ENCODE measurements at places on chromosomes 4 and X.

DNA sequence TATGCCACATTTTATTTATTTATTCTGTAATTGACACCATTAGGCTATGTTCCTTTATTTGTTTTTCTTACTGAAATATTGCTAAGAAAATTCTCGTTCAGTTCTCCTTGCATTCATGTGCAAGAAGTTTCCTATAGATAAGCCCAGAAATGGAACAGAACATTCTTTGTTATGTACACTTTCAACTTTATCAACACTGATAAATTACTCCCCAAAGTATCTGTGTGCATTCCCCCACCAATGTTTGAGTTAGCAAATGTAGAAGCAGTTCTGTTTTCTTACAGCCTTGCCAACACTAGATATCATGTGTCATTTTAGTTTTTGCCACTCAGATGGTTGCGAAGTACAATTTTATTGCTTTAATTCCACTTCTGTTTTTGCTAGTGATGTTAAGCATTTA lies 166.4 kb upstream of the NPY2R start:
- DNase-seq: no peak

DNA sequence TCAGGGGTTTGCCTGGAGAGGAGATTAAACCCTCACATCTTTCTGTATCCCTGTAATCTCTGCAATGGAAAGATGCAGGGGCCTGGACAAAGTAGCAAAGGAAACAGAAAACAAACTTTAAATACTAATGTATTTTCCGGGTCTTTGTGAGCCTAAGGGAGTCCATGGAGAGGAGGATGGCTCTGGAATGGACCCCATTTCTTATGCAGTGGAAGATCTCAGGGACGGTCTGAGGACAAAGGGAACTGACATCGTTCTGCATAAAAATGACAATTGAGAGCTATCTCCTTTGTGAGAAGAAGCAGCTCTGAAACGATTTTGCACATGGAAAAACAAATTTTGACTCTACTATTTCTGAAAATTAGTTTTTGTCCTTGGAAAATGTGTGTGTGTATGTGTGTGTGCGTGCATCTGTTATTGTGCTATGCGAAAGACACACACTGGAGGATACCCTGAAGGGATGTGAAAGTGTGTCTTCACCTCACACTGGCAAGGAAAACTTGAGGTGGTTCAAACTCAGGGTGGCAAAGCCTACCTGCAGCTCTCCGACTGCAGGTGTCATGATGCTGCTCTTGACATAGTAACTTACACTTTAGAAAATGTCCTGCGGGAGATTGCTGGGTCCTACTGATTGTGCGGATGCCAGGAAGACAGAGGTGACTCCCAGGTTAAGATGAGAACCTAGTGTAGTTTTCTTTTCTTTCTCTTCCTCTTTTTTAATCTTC lies 126.4 kb upstream of the JADE1 start:
- no peak for DNase-seq

DNA sequence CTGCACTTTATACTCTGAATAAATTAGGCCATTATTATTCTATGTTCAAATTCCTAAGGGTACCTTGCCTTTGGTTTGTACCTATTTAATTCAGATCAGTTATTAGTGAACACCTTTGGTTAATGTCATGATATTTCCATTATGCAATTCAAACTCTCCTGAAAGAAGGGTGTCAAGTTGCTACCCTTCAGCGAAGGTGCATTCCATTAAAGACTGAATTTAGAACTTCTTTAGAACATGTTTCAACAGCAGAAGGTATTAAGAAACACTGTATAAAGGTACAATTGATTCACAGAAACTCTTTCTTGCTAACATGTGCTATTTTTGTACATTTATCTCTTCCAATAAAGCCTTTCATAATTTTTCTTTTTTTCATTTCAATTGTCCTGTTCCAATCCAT lies 1545.4 kb upstream of the PCDH10 start:
- DNase-seq: no peak

DNA sequence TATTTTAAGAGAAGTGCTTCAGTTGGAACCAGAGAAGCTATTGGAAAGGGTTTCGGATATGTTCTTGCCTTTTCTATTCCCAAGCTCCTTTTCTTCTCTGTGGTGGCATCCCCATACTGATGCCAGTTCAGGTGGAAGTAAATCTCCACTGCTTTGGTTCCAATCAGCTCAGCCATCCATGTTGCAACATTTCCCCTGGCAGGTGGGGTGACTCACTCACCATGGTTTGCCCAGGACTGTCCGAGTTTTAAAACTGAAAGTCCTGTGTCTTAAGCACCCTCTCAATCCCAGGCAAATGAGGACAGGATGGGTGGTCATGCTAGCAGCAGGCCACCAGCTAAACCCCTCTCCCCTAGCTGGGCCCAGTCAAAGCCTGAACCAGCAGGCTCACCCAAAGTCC lies 15.1 kb downstream of the RAI2 start:
- DNase-seq: no peak

GRCh38 chr4:141804836-141805235 lies 168.5 kb downstream of the IL15 start:
- DNase-seq: no peak

- DNase-seq: no peak
Measured at GRCh38 chrX:135652602-135653001, 60.8 kb upstream of the CT45A1 start.

DNA sequence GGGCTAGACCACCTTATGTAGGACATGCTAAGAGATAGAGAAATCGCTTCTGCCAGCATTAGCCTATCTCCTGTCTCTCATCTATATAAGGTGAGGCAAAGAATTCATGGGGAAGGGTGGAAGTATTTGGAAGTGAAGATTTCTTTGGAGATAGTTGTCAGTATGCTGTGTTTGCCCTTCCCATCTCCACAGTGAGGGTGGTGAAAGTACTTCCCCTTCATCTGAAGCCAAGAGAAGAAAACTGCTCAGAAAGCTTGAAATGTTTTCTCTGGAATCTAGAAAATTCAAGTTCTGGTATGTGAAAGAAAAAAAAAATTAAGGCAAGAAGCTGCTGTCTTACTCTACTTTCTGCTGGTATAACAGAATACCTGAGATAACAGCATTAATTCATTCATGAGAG lies 12.3 kb upstream of the ADH5 start:
- DNase-seq: no peak

DNA sequence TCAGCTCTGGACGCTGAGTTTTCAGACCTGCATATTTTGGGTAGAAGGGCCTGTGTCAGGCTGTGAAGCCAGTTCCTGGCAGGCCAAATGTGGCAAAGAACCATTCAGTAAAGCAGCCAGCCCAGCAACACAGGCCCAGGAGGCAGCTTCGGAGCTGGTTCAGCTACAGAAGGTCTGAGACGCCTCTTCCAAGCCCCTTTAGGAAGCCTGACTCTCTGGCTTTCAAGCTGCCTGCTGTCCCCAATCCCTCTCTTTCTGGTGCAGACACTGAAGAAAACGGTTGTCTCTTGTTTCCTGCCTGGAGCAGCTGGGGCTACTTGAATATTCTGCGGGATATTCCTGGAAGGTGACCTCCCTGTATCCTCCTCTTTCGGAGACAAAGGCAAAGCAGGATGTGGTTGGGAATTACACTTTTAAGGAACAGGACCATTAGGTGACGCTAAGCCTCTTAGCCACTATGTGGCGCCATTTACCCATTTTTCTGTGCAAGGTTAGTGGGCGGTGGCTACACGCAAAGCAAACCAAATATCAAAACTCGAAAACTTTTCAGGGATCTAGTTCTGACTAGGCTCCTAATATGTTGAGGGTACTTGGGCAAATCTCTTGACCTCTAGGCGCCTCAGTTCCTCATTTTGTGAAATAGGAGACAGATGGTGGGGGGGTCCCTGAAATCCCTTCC lies 47.2 kb upstream of the LAS1L start:
- no peak for DNase-seq

- no peak for DNase-seq
Measured at GRCh38 chr4:40212674-40213527, 16.1 kb downstream of the RHOH start.

DNA sequence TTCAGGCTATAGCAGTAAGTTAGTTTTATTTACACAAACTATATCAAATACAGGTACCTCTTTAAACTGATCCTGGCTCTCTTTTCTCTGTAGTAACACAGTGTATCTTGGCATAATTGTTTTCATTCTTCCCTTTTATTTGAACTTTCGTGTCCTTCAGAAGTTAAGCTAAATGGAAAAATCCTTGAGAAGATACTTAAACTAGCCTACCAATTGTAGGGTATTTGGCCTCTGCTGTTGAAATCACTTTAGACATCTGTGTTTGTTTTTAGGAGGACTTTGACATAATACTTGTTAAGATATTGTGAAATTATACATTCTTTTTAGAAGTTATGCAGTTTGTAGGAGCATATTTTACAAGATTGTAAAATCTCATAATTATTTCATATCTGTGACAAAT lies 90.3 kb upstream of the GK2 start:
- no peak for DNase-seq

DNA sequence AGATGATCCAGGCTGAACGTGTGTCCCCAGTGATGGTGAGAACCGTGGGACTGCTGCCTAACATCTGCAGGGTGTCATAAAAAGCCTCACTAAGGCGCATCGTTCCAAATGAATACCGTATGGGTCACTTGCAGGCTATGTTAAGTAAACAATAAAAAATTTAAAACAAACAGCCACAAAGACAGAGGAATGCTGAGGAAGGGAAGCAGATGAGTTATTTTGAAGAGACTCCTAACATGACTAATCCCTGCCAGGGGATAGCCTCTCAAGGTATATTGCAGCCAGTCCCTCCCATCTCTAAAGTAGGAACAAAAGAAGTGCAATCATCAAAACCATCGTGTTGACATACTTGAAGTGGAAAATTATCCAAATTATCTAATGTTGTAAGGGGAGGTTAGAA lies 83.8 kb downstream of the UNC5C start:
- no peak for DNase-seq

DNA sequence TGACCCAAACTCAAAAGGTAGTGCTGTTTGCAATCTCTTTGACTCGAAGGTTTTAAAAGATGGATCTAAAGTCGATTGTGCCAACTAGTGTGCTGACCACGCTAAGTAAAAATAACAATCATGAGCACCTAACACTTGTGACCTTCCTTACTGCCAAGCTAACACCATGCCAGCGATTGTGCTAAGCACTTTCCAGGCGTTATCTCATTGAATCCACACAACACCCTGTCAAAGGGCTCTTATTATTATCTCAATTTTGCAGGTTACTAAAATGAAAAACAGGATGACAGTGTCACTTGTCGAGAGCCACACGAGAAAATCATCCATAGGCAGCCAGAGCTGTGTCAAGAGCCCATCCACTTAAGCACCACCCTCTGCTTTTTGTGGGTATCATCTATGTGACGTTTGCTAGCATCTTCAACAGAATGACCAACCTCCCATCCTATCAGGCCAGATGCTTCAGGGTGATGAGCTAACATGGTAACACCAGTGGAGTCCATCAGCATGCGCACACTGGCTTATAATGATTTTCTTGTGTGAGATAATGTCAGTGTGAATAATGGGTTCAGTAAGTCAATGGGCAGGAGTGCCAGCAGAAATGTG lies 893 bp upstream of the GAB3 start:
- DNase-seq: no peak

Measured in activated CD4-positive, CD25-positive, alpha-beta regulatory T cell (primary cell).